ENCODE measurements at places on chromosomes 11 and 22. TPM values are rescaled to one million over a fixed set of nuclear protein-coding genes. Genes with fewer than 3 reads are reported as not detected.

MYBPC3 gene
- total RNA-seq: 0.46 TPM

SART1 gene
- 92.3 TPM for total RNA-seq

PGGHG gene
- 74.1 TPM for total RNA-seq

OSM gene
- 1.0 TPM for total RNA-seq

ASCL2 gene
- 1.3 TPM for total RNA-seq

VWA5A gene
- total RNA-seq: 1.5 TPM

CCND1 gene
- 7.5 TPM for total RNA-seq

WNT7B gene
- not detected for total RNA-seq

CDKN1C gene
- total RNA-seq: 1.1 TPM

CHRM1 gene
- not detected for total RNA-seq
